ENCODE measurements at places on chromosomes 3 and 15.

- H3K36me3 ChIP-seq: no peaks in the 10 kb centered on the region
- DNase-seq: peak; percentile 4
- H3K4me1 ChIP-seq: no peaks in the 10 kb centered on the region
- no peaks in the 10 kb centered on the region for H3K27me3 ChIP-seq
- H3K4me3 ChIP-seq: no peak overlapping the region
Observed at GRCh38 chr3:134904241-134904771, 109.2 kb downstream of the EPHB1 start.

- H3K4me3 ChIP-seq: no peak overlapping the region
- H3K4me1 ChIP-seq: no peaks in the 10 kb centered on the region
- H3K36me3 ChIP-seq: no peaks in the 10 kb centered on the region
- no peak overlapping the region for H3K27ac ChIP-seq
- no peaks in the 10 kb centered on the region for H3K27me3 ChIP-seq
Observed at GRCh38 chr3:105401691-105402149, 35.0 kb downstream of the ALCAM start.

DNA sequence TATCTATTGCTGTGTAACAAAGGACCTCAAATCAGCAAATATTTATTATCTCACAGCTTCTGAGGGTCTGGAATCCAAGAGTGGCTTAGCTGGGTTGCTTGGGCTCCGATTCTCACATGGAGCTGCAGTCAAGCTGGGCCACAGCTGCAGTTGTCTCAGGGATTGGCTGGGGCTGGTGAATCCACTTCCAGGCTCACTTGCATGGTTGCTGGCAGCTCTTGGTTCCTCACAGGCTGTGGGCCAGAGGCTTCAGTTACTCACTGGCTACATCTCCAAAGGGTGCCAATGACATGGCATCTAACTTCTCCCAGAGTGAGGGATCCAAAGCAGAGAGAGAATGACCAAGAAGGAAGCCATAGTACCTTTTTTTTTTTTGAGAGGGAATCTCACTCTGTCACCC, 13.9 kb upstream of the SYNM start:
- no peaks in the 10 kb centered on the region for H3K4me1 ChIP-seq
- H3K27me3 ChIP-seq: peaks cover 3% of the 10 kb centered on the region
- no peaks in the 10 kb centered on the region for H3K36me3 ChIP-seq
- no peak overlapping the region for H3K4me3 ChIP-seq

DNA sequence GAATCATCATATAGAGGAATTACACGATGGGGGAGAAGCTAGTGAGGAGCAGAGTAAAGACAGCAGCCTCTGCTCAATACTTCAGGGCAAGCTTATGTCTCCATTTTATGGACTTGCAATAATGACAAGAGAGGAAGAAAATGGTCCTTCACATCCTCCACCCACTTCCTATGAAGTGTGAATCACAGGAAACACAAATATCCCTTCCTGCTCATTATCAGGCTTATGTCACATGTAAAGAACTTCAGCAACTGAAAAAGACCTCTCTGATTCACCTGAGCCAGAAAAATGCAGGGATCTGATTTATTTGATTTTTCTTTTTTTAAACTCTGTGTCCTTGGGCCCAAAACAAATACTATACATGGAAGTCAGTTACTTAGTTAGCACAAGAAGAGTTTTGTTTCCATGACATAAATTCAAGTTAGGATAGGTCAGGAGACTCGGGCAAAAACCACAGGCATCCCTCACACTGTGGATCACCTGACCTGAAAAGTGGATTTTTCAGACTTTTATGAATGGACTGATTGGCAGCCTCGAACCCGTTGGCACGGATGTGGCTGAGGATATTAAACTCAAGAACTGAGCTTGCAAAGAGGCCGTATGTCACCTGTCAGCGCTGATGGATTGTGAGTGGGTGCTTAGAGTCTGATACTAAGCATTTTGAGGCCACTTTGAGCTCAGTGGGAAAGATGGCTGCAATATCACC, 620.8 kb upstream of the MDFIC2 start:
- H3K4me3 ChIP-seq: no peak overlapping the region
- H3K27ac ChIP-seq: no peak overlapping the region
- no peaks in the 10 kb centered on the region for H3K36me3 ChIP-seq
- H3K27me3 ChIP-seq: no peaks in the 10 kb centered on the region
- no peak for DNase-seq

- H3K27me3 ChIP-seq: no peaks in the 10 kb centered on the region
- no peak for DNase-seq
- H3K4me3 ChIP-seq: no peak overlapping the region
- H3K27ac ChIP-seq: no peak overlapping the region
- no peaks in the 10 kb centered on the region for H3K36me3 ChIP-seq
- peaks cover 13% of the 10 kb centered on the region for H3K4me1 ChIP-seq
Observed at GRCh38 chr3:107826727-107827126, 264.1 kb downstream of the CD47 start.

DNA sequence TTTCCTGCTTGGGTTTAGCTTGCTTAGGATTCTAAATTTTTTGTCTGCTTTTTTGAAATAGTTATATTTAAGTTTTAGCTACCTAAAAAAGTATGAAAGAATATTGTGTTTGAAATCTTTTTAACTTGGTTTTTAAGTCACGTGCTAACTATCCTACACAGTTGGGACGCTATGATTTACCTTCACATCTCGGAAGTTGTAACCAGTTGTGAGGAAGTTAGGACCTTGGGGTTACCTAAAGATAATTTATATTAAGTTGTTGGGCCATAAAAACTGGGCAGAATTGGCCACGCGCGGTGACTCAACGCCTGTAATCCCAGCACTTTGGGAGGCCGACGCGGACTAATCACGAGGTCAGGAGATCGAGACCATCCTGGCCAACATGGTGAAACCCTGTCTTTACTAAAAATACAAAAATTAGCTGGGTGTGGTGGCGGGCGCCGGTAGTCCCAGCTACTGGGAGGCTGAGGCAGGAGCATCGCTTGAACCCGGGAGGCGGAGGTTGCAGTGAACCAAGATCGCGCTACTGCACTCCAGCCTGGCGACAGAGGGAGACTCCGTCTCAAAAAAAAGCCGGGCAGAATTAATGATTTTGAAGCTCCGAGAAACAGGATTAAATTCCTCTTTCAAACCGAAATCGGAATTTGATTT, 1.0 kb downstream of the ZFAND6 start:
- peak overlapping the region; percentile 90 for H3K4me3 ChIP-seq
- DNase-seq: peak; percentile 49
- H3K36me3 ChIP-seq: no peaks in the 10 kb centered on the region
- peaks cover 23% of the 10 kb centered on the region for H3K4me1 ChIP-seq
- peak overlapping the region; percentile 97 for H3K27ac ChIP-seq

DNA sequence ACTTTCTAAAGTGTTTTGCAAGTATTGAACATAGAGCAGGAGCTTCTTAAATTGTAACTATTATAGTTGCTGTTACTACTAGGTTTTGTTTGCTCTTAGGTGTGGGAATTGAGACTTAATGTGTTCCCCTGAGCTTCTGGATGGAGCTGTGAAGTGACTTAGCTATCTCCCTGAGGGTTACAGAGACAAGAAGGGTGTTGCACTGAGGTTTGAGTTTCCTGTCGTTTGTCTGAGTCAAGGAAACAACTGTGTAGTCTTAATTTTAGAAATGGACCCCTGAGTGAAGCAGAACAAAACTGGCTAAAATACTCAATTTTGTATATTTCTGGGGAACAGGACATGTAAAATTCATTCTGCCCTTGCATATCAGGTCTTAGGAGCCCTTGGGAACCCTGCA, 20.4 kb downstream of the TTC21A start:
- H3K4me1 ChIP-seq: no peaks in the 10 kb centered on the region
- H3K4me3 ChIP-seq: no peak overlapping the region
- DNase-seq: no peak
- H3K36me3 ChIP-seq: no peaks in the 10 kb centered on the region
- H3K27ac ChIP-seq: no peak overlapping the region

- no peak for DNase-seq
- H3K27ac ChIP-seq: no peak overlapping the region
- H3K27me3 ChIP-seq: no peaks in the 10 kb centered on the region
- no peak overlapping the region for H3K4me3 ChIP-seq
Observed at GRCh38 chr15:29939404-29939803, 117.1 kb upstream of the TJP1 start.

- peaks cover 10% of the 10 kb centered on the region for H3K36me3 ChIP-seq
Observed at GRCh38 chr3:119236756-119237155, 3.9 kb downstream of the B4GALT4 start.

DNA sequence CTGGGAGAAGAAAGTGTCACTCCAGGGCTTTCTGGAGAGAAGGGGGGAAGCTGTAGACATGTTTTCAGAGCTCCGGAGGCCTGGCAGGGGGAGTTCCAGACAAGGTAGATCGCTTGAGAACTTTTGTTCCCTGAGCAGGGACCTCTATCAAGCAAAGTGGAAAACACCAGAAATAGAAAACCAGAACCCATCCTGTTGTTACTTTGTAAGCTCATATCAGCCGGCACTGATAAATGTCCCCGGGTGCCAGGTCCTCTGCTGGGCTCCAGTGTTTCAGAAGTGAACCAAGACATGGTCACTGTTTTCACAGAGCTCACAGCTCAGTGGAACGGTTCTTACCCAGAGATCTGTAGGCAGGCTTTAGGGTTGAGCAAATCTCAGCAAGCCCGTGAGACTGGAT, 13.5 kb downstream of the HDDC3 start:
- H3K27me3 ChIP-seq: no peaks in the 10 kb centered on the region
- H3K4me3 ChIP-seq: no peak overlapping the region
- DNase-seq: no peak
- H3K27ac ChIP-seq: no peak overlapping the region
- H3K4me1 ChIP-seq: no peaks in the 10 kb centered on the region

DNA sequence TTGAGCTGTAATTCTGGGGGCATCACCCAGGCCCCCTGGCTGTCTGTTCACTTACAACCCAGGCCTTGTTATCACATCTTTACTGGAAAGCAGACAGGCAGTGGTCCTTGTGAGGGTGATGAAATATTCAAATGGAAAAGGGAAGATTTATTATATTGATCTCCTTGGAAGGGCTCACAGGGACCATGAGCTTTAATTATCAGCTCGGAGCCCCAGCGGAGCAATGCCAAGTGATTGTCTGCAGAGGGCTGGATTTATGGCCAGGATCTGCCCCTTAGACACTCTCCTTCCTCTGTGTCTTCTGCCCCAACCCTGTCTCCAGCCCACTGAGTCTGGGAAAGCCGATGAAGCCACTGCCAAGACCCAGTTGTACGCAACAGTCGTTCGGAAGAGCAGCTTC, 31.9 kb downstream of the CCDC33 start:
- DNase-seq: no peak
- H3K27me3 ChIP-seq: peaks cover 3% of the 10 kb centered on the region
- no peaks in the 10 kb centered on the region for H3K4me1 ChIP-seq
- no peak overlapping the region for H3K4me3 ChIP-seq

DNA sequence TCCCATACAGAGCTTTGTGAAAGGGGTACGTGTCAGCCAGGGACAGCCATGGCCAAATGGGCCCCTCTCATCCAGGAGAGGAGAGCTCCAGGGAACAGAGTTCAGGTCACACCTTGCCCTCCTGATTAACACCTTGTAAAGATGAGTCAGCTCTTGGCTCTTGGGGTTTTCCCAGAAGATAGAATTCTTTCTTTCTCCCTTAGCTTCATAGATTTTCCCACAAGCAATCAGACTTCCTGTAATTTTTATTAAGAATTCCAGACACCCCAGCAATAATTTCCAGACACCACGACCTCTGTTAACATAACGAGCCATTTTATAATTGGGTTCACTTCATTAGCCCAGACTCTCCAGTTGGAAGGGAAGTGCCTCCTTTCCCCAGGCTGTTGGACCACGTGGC, 86.4 kb downstream of the LRTM1 start:
- peaks cover 8% of the 10 kb centered on the region for H3K27me3 ChIP-seq
- no peaks in the 10 kb centered on the region for H3K4me1 ChIP-seq
- DNase-seq: no peak
- H3K36me3 ChIP-seq: no peaks in the 10 kb centered on the region

GRCh38 chr3:37963635-37964034, 27.0 kb upstream of the VILL start:
- no peak for DNase-seq
- H3K27me3 ChIP-seq: no peaks in the 10 kb centered on the region
- H3K27ac ChIP-seq: no peak overlapping the region
- no peaks in the 10 kb centered on the region for H3K36me3 ChIP-seq

GRCh38 chr15:51203797-51204196, 109.1 kb upstream of the TNFAIP8L3 start:
- H3K27ac ChIP-seq: no peak overlapping the region
- H3K36me3 ChIP-seq: no peaks in the 10 kb centered on the region
- H3K4me1 ChIP-seq: no peaks in the 10 kb centered on the region
- DNase-seq: no peak
- peaks cover 4% of the 10 kb centered on the region for H3K27me3 ChIP-seq

GRCh38 chr15:51970132-51970817, 1.3 kb downstream of the LEO1 start:
- no peak overlapping the region for H3K27ac ChIP-seq
- H3K4me1 ChIP-seq: peaks cover 7% of the 10 kb centered on the region
- H3K27me3 ChIP-seq: no peaks in the 10 kb centered on the region
- H3K36me3 ChIP-seq: peaks cover 10% of the 10 kb centered on the region
- no peak for DNase-seq
- H3K4me3 ChIP-seq: no peak overlapping the region

DNA sequence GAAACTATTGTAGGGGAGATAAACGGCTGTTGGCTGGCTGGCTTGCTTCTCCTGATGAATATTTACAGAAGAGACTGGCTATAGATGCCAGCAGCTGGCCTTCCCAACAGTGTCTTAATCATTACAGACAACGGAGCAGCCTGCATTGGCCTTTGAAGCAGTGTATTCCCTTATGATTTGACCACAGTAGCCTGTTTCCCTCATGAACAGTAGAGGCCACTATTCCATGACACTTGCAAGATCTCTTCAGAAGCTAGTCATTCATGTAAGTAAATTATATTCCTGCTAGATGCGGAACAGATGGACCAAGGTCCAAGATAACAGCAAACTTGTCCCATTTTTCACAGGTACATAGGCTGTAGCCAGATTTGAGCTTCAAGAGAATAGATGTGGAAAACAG, 47.3 kb downstream of the TMCO5A start:
- no peaks in the 10 kb centered on the region for H3K27me3 ChIP-seq
- H3K4me3 ChIP-seq: no peak overlapping the region

- DNase-seq: no peak
- no peaks in the 10 kb centered on the region for H3K4me1 ChIP-seq
- H3K27ac ChIP-seq: no peak overlapping the region
- no peak overlapping the region for H3K4me3 ChIP-seq
Observed at GRCh38 chr3:10723991-10724390, 92.0 kb upstream of the SLC6A11 start.

DNA sequence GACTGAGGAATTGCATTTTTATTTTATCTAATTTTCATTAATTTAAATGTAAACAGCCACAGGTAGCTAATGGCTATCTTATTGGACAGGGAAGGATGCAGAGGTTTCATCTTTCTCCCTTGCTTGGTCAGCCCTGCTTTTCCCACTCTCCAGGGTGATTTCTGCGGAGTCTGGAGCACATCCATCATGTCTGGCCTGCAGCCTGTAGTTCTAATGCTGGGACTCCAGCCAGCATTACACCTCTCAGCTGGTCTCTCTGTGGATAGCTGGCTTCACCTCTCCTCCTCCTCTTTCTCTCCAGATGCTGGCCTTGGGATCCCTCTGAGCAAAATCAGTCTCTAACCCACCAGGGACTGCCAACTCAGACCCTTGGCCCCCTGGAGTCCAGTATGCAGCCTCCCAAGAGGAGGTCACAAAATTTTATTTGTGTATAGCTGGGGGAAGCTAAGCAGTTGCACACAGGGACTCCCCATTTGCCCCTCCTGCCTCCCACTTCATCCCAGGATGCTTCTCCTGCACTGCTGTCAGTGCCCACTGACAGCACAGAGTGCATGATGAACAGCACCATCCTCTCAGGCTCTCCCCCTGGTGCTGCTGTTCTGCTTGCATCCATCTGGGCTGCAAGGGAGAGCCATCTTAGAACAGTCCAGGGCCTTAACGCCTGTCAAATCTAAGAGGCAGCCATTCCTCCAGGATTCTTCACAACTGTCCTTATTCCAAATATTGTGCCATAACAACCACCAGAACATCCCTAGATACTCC, 1.7 kb downstream of the BFSP2 start:
- no peaks in the 10 kb centered on the region for H3K36me3 ChIP-seq
- H3K27me3 ChIP-seq: no peaks in the 10 kb centered on the region
- no peak overlapping the region for H3K27ac ChIP-seq
- no peaks in the 10 kb centered on the region for H3K4me1 ChIP-seq
- no peak for DNase-seq

All from lung (tissue), 17 donors.